CD4-positive, alpha-beta memory T cell (primary cell): ENCODE measurements at places on chromosomes 13 and 19. TPM values are rescaled to one million over a fixed set of nuclear protein-coding genes. Genes with fewer than 3 reads are reported as not detected.

The EHD2 gene
- not detected for total RNA-seq

The ZNF358 gene
- 8.7 TPM for total RNA-seq

The TSEN34 gene
- total RNA-seq, result 23.2 TPM

The ADAMTSL5 gene
- total RNA-seq, result 3.6 TPM

The SMIM44 gene
- not detected for total RNA-seq

The SH2D3A gene
- 64.3 TPM for total RNA-seq

GRCh38 chr19:41144403-41144802 lies 30.2 kb downstream of the CYP2F1 start:
- H3K4me1 ChIP-seq, result no peaks in the 10 kb centered on the region
- no peaks in the 10 kb centered on the region for H3K27me3 ChIP-seq
- H3K36me3 ChIP-seq, result no peaks in the 10 kb centered on the region
- H3K27ac ChIP-seq, result no peak overlapping the region
- peak; percentile 88 for DNase-seq
- no peak overlapping the region for H3K4me3 ChIP-seq

DNA sequence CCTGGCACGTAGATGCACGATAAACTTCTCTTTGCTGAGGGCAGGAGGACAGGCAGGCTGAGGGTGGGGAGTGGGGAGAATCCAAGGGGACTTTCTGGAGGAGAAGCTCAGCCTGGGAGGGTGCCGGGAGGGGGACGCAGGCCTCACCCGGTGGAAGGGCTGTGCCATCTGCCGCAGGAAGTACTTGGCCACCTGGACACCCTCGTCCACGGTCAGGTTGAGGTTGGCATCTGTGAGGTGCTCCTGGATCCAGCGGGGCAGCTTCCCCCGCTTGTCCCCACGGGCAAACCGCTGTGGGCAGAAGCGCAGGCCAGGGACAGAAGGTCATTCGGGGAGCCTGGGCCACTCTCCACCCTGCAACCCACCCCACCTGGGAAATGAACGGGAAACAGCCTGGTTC lies 11.5 kb downstream of the KLC3 start:
- H3K27ac ChIP-seq, result no peak overlapping the region
- no peak overlapping the region for H3K4me3 ChIP-seq
- no peak for DNase-seq
- no peaks in the 10 kb centered on the region for H3K27me3 ChIP-seq
- H3K36me3 ChIP-seq, result peaks cover 12% of the 10 kb centered on the region
- no peaks in the 10 kb centered on the region for H3K4me1 ChIP-seq

DNA sequence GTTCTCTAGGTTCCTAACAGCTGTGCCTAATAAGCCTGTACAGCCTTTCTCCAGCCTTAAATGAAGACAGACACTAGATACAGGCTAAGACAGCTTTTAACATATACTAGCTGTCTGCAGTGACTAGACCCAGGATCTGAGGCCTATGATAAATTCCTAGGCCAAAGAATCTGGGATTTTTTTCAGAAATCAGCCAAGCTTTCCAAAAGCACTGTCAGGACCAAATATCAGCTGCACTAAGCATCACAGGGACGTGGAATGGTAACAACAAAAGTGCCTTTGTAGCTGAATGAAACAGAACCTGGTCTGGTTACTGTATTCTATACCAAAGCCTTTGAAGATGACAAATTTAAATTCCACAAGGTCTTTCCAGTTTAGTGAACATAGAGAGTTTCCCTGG lies 77.9 kb upstream of the DOCK9 start:
- peaks cover 88% of the 10 kb centered on the region for H3K4me1 ChIP-seq
- H3K27me3 ChIP-seq, result no peaks in the 10 kb centered on the region
- H3K27ac ChIP-seq, result no peak overlapping the region
- DNase-seq, result no peak

- no peak for DNase-seq
- H3K36me3 ChIP-seq, result no peaks in the 10 kb centered on the region
- H3K4me3 ChIP-seq, result no peak overlapping the region
These were observed 25.2 kb upstream of the PDCD5 start for GRCh38 chr19:32555786-32556185.

DNA sequence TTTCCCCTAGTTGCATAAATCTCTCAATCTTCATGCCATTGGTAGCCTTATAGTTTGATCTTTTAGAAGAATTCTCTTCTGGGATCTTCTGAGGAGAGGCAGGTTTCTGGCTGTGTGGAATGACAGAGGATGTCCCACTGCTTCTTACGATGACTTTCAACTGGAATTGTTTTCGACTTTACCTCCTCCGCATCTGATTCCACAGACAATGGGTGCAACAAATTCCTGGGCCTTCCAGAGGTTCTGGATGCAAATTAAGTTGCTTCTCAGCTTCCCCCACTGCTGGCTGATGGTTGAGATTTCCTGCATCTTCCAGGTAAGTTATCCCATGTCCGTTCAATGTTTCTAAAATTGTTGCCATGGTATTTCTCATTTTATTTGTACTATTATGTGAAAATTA lies 142.3 kb upstream of the TSC22D1 start:
- no peaks in the 10 kb centered on the region for H3K4me1 ChIP-seq
- no peak for DNase-seq
- no peak overlapping the region for H3K4me3 ChIP-seq
- no peak overlapping the region for H3K27ac ChIP-seq
- no peaks in the 10 kb centered on the region for H3K36me3 ChIP-seq
- H3K27me3 ChIP-seq, result no peaks in the 10 kb centered on the region

GRCh38 chr13:82467626-82468025 lies 1414.6 kb downstream of the SLITRK1 start:
- H3K36me3 ChIP-seq, result no peaks in the 10 kb centered on the region
- H3K27ac ChIP-seq, result no peak overlapping the region
- no peak for DNase-seq
- H3K27me3 ChIP-seq, result no peaks in the 10 kb centered on the region
